ENCODE measurements at places on chromosomes 2 and 18.

GRCh38 chr18:70151614-70152013 is 53.9 kb downstream of the RTTN start:
- DNase-seq: no peak

- DNase-seq: no peak
Observed at GRCh38 chr2:954687-955000, 4.0 kb downstream of the SNTG2 start.

DNA sequence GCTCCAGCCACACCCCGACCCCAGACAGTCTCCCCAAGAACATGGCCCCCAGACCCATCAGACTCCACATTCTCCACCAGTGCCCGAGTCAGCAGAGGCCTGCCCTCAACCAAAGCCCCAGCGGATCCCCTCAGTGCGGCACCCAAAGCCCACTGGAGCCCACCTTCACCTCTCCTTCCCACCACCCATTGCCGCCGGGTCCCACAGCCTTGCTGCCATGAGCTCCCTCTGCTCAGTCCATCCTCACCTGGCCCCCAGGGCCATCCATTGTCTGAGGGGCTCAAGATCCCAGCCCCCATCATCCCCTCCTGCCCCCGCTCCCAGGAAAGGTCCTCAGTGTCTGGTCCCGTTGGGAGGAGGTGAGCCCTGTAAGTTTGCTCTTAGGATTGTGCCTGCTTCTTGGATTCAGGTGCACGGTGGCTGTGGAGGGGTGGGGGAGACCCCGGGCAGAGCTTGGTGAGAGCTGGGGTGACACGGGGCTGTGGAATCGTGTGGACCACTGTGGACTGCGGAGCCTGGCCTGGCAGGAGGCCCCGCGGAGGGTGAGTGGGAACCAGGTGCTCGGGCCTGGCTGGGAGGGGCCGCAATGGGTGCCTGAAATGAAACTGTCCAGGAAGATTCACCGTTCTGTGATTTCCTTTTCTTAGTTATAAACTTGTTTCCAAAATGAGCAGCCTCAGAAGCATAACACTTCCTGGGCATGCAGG is 32.7 kb upstream of the GPC1 start:
- DNase-seq: no peak

GRCh38 chr18:48219037-48219809 is 190.0 kb downstream of the ZBTB7C start:
- DNase-seq: no peak

- DNase-seq: no peak
Observed at GRCh38 chr18:59551902-59552635, 145.2 kb downstream of the CCBE1 start.

DNA sequence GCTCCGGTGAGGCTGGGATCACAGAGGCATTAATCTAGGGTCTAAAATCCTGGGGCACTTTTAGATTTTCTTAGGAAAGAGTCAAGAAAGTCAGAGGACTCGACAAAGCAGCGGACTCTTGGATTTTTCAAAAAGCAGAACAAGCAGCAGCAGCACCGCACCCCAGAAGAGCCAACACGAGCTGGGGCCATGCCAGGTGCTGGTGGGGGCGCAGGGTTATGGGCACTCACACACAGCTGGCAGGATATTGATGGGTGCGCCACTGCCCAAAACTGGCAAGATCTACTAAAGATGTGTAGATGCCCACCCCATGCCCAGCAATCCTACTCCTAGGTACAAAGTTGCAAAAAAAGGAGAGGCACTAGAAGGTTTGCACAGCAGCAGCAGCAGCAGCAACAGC is 33.9 kb upstream of the SEMA4C start:
- DNase-seq: no peak

- DNase-seq: no peak
Observed at GRCh38 chr18:46456691-46457090, 200.3 kb downstream of the LOXHD1 start.

GRCh38 chr2:33111002-33111446 is 164.3 kb downstream of the LTBP1 start:
- DNase-seq: no peak

GRCh38 chr2:161709428-161709827 is 85.2 kb downstream of the SLC4A10 start:
- DNase-seq: no peak

DNA sequence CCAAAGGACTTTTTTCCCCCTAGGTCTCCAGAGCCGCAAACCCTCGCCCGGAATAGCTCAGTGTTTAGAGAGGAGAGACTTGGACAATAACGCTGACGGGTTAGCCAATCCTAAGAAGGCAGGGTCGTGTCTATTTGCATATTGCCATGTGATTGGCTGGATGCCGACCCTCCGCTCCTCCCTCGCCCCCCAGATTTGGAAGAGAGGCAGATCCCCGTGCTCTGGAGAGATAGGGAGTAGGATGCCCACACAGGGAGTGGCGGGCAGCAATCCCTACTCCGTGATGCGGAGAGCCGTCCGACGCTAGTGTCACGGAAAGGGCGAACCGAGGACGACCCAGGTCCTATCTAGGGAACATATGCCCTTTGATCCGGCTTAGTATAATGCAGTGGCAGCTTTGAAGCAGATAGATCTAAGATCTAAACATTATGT is 1.4 kb downstream of the WNT6 start:
- peak; percentile 60 for DNase-seq

GRCh38 chr2:112821142-112821541 is 15.4 kb downstream of the IL1B start:
- DNase-seq: no peak

DNA sequence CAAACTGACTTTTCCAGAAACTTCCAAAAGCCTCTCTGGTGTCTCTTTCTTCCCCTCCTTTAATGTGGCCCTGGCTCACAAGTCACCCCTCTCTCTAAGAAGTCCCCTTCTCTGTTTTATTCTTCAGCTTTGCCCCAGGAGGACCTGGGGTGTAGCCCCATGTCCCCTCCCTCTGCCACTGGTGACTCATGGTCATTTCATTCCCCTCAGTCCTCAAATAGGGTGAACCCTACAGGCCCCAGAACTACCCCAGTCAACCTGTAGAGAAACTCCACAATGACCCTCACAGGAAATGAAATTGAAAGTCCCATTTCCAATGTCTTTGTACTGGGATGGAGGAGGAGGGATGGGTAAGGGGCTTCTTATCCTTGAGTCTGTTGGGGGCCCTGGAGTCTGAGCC is 6.2 kb upstream of the SPEG start:
- no peak for DNase-seq

- no peak for DNase-seq
Observed at GRCh38 chr18:79790996-79791972, 6.5 kb upstream of the KCNG2 start.

GRCh38 chr2:72990695-72991438 is 73.5 kb downstream of the EMX1 start:
- DNase-seq: no peak

DNA sequence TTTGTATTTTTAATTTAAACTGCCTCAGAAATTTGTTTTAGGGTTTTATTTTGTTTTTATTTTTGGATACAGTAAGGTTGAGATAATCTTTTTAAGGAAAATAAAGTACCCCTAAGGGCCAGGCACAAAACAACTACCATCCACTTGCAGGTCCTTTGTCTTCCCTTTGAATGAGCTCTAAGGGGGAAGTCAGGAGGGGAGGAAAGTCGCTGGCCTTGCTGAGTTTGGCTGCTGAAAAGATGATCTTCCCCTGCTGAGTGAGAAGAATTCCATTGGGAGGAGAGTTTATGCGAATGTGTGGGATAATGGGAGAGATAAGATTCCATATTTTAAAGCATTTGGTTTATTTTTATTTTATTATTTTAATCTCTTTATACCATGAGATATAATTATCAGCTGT is 100.7 kb downstream of the ARHGAP15 start:
- no peak for DNase-seq

DNA sequence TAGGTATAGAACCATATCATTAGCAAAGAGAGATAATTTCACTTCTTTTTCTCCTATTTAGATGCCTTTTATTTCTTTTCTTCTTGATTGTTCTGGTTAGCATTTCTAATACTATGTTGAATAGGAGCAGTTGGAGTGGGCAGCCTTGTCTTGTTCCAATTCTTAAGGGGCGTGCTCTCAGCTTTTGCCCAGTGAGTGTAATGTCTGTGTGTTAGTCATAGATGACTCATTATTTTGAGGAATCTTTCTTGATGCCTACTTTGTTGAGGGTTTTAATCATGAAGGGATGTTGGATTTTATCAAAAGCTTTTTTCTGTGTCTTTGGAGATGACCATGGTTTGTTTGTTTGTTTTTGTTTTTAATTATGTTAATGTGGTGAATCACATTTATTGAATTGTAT is 1453.1 kb upstream of the SLC39A10 start:
- DNase-seq: no peak

GRCh38 chr2:221448057-221448843 is 123.9 kb downstream of the EPHA4 start:
- no peak for DNase-seq

GRCh38 chr2:172790404-172790803 is 54.8 kb downstream of the RAPGEF4 start:
- no peak for DNase-seq

GRCh38 chr18:12377556-12378197 is 650 bp upstream of the AFG3L2 start:
- no peak for DNase-seq

GRCh38 chr18:45166836-45167551 is 448.3 kb upstream of the SLC14A2 start:
- no peak for DNase-seq

DNA sequence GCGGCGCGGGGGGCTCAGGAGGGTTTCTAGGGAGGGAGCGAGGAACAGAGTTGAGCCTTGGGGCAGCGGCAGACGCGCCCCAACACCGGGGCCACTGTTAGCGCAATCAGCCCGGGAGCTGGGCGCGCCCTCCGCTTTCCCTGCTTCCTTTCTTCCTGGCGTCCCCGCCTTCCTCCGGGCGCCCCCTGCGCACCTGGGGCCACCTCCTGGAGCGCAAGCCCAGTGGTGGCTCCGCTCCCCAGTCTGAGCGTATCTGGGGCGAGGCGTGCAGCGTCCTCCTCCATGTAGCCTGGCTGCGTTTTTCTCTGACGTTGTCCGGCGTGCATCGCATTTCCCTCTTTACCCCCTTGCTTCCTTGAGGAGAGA is 5.2 kb downstream of the PROC start:
- DNase-seq: peak; percentile 27

DNA sequence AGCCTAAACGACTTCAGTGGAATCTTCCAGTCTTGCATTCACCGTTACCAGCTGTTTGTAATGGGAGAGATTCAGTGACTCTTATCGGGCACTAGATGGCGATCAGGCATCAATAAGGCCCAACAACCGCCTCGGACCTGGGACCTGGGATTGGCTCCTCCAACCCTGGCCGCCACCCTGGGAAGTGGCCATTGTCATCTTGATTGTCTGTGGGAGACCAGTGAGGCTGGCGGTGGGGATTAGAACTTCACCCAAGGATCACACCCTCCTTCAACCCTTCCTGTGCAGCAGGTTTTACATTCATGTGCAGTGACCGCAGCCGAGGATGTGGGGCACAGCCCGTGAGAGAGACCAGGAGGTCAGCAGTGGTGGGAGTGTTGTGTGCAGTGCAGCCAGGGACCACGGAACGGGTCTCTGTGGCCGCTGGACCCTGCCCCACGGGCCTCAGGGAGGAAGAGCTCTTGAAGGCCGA is 85.3 kb downstream of the SPP2 start:
- peak; percentile 66 for DNase-seq

DNA sequence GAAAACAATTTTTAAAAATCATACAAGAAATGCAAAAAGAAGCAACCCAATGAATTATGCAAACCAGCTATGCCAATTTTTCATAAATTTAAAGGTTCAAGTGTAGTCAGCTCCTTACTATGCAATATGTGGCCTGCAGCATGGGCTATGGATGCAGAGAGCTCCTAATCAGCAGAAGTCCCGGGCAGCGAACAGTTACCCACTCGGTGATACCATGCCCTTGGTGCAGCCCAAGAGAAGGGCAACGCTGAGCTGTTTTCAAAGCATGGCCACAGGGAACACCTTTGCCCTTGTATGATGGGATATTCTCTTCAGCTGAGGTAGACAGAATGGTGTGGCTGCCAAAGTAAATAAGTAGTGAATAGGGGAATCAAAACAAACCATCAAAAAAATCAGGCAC is 17.3 kb upstream of the ARL5A start:
- DNase-seq: no peak

- no peak for DNase-seq
Observed at GRCh38 chr2:231583982-231584381, 8.7 kb upstream of the TEX44 start.

DNA sequence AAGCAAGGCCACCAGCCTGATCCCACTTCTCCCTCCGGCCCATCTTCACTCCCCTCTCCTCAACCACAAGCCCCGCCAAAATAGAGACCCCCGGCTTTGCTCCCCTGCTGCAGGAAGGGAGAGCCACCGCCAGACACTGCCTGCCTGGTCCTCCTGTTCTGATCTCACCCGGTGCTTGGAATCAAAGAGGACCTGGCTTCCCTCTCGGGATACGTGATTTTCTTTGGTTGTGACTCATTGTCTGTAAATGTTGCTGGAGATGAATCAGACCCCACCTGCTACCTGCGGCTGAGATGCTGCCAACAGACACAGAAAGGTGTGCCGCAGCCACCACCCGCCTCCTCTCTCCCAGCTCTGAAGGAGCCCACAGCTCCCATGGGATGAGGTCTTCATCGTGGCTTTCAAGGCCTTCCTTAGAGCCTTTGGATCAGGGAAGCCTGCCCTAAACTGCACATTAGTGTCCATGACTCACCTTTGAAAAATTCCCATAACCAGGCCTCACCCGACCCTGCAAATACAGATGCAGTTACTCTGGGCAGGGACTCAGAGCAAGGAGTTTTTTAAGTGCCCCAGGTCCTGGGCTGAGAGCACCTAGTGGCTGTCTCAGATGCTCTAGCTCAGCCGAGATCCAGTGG is 79.4 kb upstream of the ZNF532 start:
- peak; percentile 28 for DNase-seq

- DNase-seq: no peak
Observed at GRCh38 chr2:100743741-100744140, 76.2 kb upstream of the NPAS2 start.

- DNase-seq: no peak
Observed at GRCh38 chr2:166332106-166332505, 43.6 kb downstream of the SCN9A start.

DNA sequence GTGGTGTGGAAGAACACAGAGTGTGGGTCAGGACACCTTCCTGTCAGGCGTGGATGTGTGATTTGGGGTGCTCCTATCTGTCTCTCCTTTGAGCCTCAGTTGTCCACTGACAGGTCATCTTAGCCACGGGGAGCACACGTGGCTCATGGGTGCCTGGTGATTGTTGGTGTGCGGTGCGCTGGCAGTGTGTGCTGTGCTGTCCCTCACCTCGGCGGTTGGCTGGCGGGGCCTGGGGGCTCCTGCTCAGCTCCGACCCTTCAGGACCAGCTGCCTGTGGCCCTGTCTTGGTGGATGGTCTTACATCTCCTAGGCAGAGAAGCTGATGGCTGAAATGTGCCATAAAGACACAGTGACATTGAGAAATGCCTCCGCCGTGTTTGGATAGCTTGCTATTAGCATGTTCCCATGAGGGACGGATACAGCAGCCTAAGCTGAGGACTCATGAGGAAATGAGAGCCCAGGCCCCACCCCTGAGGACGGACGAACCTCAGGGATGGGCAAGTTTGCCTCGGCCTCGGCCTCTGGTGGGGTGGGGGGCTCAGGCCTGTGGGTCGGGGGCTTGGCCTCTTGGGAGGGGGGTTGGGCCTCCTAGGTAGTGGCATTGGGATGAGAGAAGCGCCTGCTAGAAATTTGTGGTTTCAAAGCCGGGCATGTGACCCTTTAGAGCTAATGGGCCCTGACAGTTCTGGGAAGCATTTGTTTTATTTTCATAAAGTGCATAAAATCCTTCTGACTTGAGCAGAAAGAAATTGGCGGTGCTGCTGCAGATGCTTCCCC is 20.3 kb upstream of the ASB1 start:
- DNase-seq: no peak

- no peak for DNase-seq
Observed at GRCh38 chr2:231379266-231380215, 16.0 kb upstream of the B3GNT7 start.

GRCh38 chr2:42274863-42275262 is 86.2 kb downstream of the COX7A2L start:
- no peak for DNase-seq

Measured in NCI-H1930 (cell line).